ENCODE measurements at places on chromosomes 3 and 15. TPM values are rescaled to one million over a fixed set of nuclear protein-coding genes. Genes with fewer than 3 reads are reported as not detected.

DNA sequence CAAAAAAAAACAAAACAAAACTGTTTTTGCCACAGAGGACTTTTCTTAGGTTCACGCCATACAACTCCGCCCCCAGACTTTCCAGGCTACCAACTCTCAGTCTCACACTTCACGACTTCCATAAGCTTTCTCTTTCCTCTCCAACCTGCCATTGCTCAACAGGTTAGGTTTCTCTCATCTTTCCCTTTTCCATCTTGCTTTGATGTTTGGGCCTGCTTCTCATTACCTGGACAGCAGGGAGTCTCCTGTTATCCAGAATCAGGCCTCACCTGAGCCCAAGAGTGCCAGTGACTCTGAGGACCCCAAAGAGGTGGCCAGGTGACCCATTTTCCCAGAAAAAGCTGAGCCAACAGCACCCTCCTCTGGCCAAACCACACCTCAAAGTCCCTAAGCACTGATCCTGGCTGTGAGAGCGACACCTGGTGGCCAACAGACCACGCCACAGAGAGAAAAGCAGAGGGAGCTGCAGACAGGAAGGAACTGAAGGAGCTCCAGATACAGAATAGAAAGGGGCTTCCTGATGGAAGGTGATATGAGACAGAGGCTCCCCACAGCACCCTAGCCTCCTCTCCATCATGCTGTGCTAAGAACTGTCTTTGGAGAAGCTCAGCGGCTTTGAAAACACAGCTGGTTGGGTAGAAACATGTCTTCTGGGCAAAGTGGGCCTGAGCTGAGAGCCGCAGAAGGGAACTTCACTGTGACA is 4.0 kb downstream of the CCDC51 start:
- H3K4me1 ChIP-seq = peaks cover 34% of the 10 kb centered on the region
- H3K27me3 ChIP-seq = no peaks in the 10 kb centered on the region
- DNase-seq = peak; percentile 90
- H3K4me3 ChIP-seq = no peak overlapping the region
- no peak overlapping the region for H3K27ac ChIP-seq

Gene GPR62
- total RNA-seq = not detected

Gene SEMA3F
- total RNA-seq = 0.07 TPM

GRCh38 chr15:72182673-72183072 is 14.9 kb downstream of the GRAMD2A start:
- H3K4me3 ChIP-seq = no peak overlapping the region
- H3K36me3 ChIP-seq = no peaks in the 10 kb centered on the region
- H3K27ac ChIP-seq = no peak overlapping the region

GRCh38 chr3:152264378-152264777 is 4.4 kb upstream of the MBNL1 start:
- no peaks in the 10 kb centered on the region for H3K27me3 ChIP-seq
- no peak for DNase-seq
- peaks cover 31% of the 10 kb centered on the region for H3K36me3 ChIP-seq
- peak overlapping the region; percentile 56 for H3K27ac ChIP-seq

- H3K4me3 ChIP-seq = no peak overlapping the region
- no peaks in the 10 kb centered on the region for H3K27me3 ChIP-seq
- no peak for DNase-seq
- no peak overlapping the region for H3K27ac ChIP-seq
- H3K36me3 ChIP-seq = no peaks in the 10 kb centered on the region
- H3K4me1 ChIP-seq = no peaks in the 10 kb centered on the region
These were observed 161.9 kb downstream of the STAC start for GRCh38 chr3:36542186-36542585.

Gene DZIP1L
- total RNA-seq = 0.56 TPM

Gene RBM5
- total RNA-seq = 176 TPM

DNA sequence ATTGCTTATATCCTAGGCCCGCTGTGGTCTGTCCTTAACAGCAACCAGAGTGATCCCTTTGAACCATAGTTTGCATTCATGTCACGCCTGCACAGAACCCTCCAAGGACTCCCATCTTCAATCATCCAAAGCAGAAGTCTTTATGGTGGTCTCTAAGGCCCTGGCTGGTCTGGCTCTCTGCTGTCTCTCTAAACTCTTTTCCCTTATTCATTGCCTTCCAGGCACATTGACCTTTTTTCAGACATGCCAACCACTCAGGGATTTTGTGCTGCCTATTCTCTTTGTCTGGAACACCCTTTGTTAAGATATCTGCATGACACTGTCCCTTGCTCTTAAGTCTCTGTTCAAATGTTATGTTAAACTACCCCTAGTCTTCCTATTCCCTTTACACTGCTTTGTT is 21.9 kb upstream of the ZBTB47 start:
- H3K36me3 ChIP-seq = peaks cover 44% of the 10 kb centered on the region
- no peak for DNase-seq
- H3K4me3 ChIP-seq = no peak overlapping the region
- H3K4me1 ChIP-seq = peaks cover 33% of the 10 kb centered on the region
- no peaks in the 10 kb centered on the region for H3K27me3 ChIP-seq
- no peak overlapping the region for H3K27ac ChIP-seq

GRCh38 chr3:139358841-139359562 is 15.2 kb downstream of the MRPS22 start:
- H3K4me3 ChIP-seq = no peak overlapping the region
- peaks cover 25% of the 10 kb centered on the region for H3K4me1 ChIP-seq
- H3K27me3 ChIP-seq = no peaks in the 10 kb centered on the region

GRCh38 chr3:120113128-120114116 is 19.2 kb upstream of the GSK3B start:
- H3K4me3 ChIP-seq = no peak overlapping the region
- no peak overlapping the region for H3K27ac ChIP-seq
- no peak for DNase-seq
- H3K4me1 ChIP-seq = no peaks in the 10 kb centered on the region

- no peak overlapping the region for H3K4me3 ChIP-seq
- H3K36me3 ChIP-seq = no peaks in the 10 kb centered on the region
- no peak for DNase-seq
- H3K27ac ChIP-seq = no peak overlapping the region
These were observed 31.5 kb downstream of the NGRN start for GRCh38 chr15:90297021-90297420.

- H3K4me1 ChIP-seq = no peaks in the 10 kb centered on the region
- DNase-seq = no peak
- no peak overlapping the region for H3K4me3 ChIP-seq
- no peak overlapping the region for H3K27ac ChIP-seq
- no peaks in the 10 kb centered on the region for H3K36me3 ChIP-seq
These were observed 36.8 kb downstream of the TMEM108 start for GRCh38 chr3:133074977-133075376.

DNA sequence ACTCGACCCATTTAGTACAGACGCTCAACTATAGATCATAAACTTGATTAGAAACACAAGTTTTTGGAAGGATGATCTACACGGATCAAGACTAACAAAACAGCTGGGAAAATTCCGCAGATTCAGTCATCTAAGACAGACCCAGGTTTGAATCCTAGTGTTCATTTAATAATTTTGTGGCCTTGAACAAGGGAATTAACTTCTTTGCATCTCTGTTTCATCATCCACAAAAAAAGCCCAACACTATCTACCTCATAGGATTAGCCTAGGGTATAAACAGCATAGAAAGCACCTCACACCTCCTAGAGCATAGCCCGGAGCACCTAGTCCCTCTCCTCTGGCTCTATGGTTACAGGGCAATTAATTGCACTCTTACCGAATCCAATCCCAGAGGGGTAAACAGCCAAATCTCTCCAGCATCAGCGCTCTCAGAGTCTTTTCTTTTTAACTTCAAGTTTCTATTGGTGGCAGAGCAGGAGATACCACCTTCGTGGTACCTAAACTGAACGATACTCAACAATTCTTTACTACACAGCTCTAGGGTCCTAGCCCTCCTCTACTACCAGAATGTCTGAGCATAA is 3.5 kb downstream of the TBL1XR1 start:
- H3K36me3 ChIP-seq = peaks cover 35% of the 10 kb centered on the region
- peaks cover 46% of the 10 kb centered on the region for H3K4me1 ChIP-seq
- H3K27me3 ChIP-seq = no peaks in the 10 kb centered on the region
- peak overlapping the region; percentile 95 for H3K4me3 ChIP-seq
- DNase-seq = peak; percentile 2
- H3K27ac ChIP-seq = peak overlapping the region; percentile 20

DNA sequence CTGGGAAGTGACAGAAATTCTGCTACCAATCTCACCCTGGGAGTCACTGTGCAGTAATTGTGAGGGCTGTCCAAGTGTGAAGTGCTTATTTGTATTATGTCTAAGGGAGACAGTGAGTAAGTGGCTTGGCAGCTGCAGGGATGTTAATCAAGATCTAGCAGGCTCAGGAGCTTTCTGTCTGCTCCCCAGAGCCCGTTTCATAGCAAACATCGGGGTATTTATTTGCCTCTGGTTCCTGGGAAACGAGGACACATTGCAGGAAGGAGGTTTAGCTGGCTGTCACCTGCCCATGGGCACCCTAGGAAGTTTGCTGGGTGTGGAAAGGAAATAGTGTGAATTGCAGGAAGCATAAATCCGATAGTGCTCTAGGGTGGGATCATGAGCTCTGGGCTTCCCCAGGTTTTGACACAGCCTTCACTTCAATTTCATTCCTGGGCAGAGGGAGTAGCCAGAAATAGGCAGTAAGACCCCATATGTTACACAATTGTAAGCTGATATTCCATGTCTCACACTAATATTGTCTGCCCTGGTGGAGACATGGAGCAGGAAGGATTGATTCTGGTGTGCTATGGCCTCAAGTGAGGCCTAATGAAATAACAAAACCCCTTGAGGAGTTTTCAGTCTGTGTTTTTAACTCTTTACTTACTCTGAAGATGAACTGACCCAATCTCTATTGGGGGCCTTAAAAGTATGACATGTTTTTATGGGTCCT is 74.1 kb upstream of the MITF start:
- H3K4me3 ChIP-seq = no peak overlapping the region
- H3K27ac ChIP-seq = no peak overlapping the region
- H3K4me1 ChIP-seq = no peaks in the 10 kb centered on the region
- no peaks in the 10 kb centered on the region for H3K27me3 ChIP-seq
- DNase-seq = no peak

Gene RTP2
- total RNA-seq = not detected

DNA sequence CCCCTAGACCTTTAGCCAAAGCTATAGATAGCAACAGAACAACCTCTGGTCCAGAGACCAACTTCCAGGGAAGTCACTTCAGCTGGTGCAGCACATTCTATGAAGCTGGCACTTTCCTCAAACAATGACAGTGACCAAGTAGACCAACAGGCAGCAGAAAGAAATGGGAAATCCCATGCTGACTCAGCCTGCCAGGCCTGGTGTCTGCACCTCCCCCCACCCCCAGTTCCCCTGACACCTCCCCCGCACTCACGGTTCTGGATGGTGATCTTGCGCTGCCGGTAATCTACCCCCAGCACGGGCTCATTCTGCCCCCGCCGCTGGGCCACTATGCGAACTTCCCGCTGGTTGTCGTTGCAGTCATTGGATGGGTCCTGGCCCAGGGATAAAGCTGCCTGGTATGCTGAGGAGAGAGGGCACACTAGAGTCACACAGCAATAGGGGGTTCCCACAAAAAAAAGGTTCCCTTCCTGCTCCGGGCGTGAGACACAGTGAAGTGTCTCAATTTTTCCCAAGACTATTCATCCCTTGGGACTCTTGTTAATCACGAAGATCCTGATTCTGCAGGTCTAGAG is 17.0 kb downstream of the ILDR1 start:
- peaks cover 3% of the 10 kb centered on the region for H3K27me3 ChIP-seq
- no peak for DNase-seq
- no peak overlapping the region for H3K27ac ChIP-seq

Gene GOLGA8S
- 0.73 TPM for total RNA-seq

GRCh38 chr3:114441386-114441785 is 147.6 kb downstream of the TIGIT start:
- no peak overlapping the region for H3K27ac ChIP-seq
- no peaks in the 10 kb centered on the region for H3K36me3 ChIP-seq
- H3K27me3 ChIP-seq = no peaks in the 10 kb centered on the region
- H3K4me1 ChIP-seq = no peaks in the 10 kb centered on the region

DNA sequence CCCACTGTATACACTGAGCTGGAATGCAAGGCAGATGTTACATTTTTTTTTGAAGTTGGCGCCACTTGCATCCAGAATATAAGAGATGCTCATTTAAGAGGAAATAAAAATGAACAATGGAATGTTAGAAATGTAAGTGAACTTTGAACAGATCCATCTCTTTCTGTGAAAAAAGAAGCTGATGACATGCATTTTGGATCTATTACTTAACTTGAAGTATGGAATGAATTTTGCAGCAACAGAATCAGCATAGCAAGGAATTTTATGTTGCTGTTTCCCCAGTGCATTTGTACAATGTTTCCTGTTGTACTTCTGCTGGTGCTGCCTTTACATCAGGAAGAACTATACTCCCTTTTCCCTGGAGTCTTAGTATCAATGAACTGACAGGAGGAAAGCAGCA is 178.2 kb downstream of the LSAMP start:
- no peaks in the 10 kb centered on the region for H3K27me3 ChIP-seq
- H3K4me1 ChIP-seq = no peaks in the 10 kb centered on the region
- no peak for DNase-seq
- H3K36me3 ChIP-seq = no peaks in the 10 kb centered on the region

Gene PLEKHO2
- 28.4 TPM for total RNA-seq

Gene FOXB1
- 2.8 TPM for total RNA-seq

- H3K27me3 ChIP-seq = peaks cover 15% of the 10 kb centered on the region
- no peak for DNase-seq
- H3K36me3 ChIP-seq = no peaks in the 10 kb centered on the region
- H3K27ac ChIP-seq = no peak overlapping the region
- no peaks in the 10 kb centered on the region for H3K4me1 ChIP-seq
These were observed 10.5 kb upstream of the EPHB3 start for GRCh38 chr3:184551103-184551502.

Gene GREM1
- total RNA-seq = not detected

Gene PLSCR5
- total RNA-seq = not detected

Gene C3orf80
- 0.15 TPM for total RNA-seq

GRCh38 chr3:17469520-17469919 is 272.9 kb downstream of the TBC1D5 start:
- no peaks in the 10 kb centered on the region for H3K4me1 ChIP-seq
- DNase-seq = no peak
- no peak overlapping the region for H3K27ac ChIP-seq

DNA sequence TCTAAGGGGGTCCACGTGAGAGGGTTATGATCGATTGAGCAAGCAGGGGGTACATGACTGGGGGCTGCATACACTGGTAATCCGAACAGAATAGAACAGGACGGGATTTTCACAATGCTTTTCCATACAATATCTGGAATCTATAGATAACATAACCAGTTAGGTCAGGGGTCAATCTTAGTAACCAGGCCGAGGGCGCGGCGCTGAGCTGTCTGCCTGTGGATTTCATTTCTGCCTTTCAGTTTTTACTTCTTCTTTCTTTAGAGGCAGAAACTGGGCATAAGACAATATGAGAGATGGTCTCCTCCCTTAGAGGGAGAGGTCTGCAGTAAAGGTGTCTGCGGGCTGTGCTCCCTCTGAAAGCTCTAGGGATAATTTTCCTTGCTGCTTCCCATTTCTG is 261.3 kb downstream of the XXYLT1 start:
- H3K27ac ChIP-seq = no peak overlapping the region
- no peaks in the 10 kb centered on the region for H3K36me3 ChIP-seq
- no peak for DNase-seq
- H3K27me3 ChIP-seq = peaks cover 6% of the 10 kb centered on the region
